Stimulated activated CD4-positive, alpha-beta T cell treated with anti-CD3 and anti-CD28 coated beads, Interleukin-1b, Interleukin-23, amount 100 ng/mL, for 1 hour (primary cell): ENCODE measurements at places on chromosomes 7 and 10.

DNA sequence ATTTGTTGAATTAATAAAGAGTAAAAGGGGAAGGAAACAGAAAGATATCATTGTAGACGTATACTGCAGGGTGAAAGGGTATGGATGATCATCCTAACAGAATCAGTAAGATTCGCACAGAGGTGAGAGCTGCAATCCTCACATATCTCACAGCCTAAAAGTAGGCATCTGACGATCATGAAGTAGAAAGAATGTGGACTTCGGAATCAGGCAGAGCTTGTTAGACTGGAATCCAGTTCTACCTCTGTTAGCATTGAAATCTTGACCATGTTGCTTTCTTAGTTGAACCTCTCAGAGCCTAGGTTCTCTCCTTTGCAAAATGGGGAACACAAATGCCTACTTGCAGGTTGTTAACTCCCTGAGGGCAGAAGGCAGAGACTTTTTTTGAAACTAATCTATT is 320.0 kb upstream of the C7orf33 start:
- no peak for DNase-seq

DNA sequence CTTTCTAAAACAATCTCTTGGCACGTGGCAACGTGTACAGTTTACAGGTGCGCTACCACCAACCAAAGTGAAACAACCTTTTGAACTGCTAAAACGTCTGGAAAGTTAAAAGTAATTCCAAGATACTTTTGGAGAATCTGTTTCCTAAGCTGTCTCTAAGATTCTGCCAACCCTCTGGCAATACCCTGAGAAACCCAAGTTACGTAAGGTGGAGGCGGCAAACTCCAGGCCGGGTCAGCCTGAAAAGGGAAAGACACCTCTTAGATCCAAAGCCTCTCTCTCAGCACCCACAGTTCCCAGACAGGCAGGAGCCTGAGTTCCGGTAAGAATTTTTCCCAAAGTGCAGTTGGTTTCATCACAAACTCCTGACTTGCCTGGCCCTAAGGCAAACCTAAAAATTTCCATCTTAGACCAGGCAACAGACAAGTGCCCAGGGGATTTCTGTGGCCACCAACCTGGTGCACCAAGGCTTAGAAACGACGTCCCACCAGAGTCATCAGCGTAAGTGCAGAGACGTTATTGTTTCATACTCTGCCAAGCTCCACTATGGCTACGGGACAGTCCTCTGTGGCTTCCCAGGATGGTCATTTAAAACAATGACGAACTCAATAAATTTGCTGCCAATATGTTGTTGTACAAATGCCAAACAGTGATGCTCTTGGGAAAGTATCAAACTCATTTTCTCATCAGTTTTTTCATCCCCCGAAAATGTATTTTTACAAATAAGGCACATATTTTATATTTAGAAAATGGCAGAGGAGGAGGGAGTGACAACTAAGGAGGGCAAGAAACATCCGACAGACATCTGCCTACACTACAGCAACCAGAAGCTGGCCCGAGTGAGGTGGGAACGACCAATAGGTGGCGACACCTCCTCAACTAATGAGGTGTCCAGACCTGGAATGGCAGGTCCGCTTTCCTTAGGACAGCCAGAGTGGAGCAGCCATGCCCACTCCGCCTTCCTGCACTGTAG is 205.8 kb upstream of the FRMD4A start:
- no peak for DNase-seq

DNA sequence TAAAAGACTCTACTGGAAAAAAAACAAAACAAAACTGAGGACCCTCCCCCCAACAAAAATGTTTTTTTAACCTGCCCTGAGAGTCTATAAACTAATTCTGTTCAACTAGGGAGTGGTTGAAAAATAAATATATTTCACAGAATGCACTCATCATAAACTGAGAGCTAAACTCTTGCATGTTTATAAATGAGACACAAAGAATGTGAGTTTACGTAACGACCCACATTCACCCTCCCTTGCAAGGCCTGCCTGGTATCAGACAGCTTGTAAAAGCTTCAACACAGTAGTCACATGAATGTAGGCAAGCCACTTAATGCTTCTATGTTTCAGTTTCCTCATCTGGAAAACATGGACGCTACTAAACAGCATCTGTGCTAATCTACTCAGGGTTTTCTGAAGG is 50.3 kb downstream of the JAZF1 start:
- DNase-seq: no peak

- no peak for DNase-seq
These were observed 828 bp downstream of the BNIP3 start for GRCh38 chr10:131980761-131981428.

DNA sequence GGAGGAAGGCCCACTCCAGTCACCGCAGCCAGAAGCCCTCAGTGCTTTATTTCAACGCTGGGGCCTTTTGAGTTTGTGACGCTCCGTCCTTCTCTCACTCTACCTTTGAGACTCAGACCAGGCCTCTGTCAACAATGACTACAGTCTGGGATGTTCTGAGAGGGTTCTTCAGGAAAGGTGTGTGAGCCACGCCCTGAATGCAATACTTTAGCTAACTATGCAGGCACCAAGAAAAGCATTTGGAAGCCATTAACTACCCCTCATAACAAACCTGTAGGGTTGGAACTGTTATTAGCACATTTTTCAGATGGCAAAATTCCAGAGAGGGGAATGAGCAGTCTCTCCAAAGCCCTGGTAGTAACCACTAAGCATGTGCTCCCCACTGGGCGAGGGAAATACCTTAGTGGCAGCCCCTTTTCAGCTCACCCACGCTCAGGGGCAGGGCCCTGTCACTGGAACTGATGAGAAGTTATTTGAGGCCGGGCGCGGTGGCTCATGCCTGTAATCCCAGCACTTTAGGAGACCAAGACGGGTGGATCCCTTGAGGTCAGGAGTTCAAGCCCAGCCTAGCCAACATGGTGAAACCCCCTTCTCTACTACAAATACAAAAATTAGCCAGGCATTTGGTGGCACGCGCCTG is 5.7 kb upstream of the ARPC1B start:
- DNase-seq: no peak

GRCh38 chr7:12839508-12840153 is 152.2 kb downstream of the ARL4A start:
- DNase-seq: no peak

DNA sequence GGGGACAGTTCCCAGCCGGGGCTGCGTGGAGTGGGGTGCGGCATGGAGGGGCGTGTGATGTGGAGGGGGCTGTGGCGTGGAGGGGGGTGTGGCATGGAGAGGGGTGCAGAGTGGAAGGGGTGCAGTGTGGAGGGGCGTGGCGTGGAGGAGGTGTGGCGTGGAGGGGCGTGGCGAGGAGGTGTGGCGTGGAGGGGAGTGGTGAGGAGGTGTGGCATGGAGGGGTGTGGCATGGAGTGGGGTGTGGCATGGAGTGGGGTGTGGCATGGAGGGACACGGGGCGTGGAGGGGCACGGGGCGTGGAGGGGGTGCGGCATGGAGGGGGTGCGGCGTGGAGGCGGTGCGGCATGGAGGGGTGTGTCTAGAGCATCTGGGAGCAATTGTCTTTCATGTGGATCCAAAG is 33.6 kb downstream of the NKX6-2 start:
- DNase-seq: no peak

- DNase-seq: no peak
These were observed 281.3 kb downstream of the GPR158 start for GRCh38 chr10:25455980-25456567.

GRCh38 chr7:19665399-19666008 is 43.3 kb downstream of the POLR1F start:
- DNase-seq: no peak

DNA sequence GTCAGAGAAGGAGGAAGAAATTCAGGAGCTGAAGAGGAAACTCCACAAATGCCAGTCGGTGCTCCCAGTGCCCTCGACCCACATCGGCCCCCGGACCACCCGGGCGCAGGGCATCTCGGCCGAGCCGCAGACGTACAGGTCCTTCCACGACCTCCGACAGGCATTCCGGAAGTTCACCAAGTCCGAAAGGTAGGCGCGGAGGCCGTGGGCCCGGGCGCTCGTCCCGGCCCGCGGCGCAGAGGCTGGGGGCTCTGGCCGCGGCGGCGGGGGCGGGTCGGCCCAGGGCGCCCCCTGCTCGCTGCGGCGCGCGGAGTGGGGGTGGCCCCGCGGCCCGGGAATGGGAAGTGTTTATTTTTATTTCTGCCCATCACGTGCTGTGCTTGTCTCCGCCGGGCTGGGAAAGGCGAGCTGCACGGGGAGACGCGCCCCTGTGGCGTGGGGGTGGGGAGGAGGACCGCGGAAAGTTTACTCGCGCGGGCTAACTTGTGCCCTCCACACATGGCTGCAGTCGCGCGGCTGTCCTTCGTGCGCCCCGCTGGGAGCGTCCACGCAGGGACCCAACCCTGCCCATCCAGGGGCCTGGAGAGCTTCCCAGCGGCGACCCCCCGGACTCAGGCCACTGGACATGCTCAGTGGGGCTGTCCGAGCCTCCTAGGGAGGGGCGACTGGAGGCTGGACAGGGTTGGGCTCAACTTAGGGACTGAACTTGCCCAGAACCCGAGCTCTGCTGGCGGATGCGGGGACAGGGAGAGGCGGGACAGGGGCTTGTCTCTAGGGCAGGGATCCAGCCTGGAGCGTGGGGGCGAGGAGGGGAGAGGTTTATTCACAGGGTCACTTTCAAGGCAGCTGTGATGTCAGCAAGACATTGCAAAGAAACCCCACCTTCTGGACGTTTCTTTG is 82.6 kb upstream of the PRKG1 start:
- no peak for DNase-seq

- DNase-seq: no peak
These were observed 36.9 kb downstream of the FRMPD2 start for GRCh38 chr10:48237259-48238250.
